ENCODE measurements at places on chromosomes 4 and X.
A peak's percentile ranks its signal among the peaks of the same experiment; 100 is the strongest.

DNA sequence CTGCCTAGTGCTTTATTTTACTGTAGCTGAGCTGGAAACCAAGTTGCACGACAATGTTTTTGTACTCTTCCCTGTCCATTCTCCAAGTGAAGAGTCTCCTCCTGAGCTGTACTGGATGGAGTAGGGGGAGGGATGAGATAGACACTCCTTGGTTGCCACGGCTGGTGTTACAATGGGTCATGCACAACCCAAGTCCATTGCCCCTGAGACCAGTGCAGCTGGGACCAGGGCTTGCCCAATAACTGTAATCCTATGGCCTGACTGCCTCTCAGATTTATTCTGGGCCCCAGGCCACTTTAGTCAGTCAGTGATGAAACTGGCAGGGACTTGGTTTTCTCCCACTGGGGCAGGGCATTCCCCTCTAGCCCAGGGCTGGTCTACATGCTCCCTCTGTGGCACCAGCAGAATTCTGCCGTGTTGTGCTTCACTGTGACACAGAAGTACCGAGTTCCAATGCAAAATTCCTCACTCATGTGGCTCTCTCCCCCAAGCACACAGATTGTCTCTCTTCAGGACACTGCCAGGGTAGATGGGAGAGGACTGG is 203.3 kb upstream of the PCDH18 start:
- DNase-seq = no peak

DNA sequence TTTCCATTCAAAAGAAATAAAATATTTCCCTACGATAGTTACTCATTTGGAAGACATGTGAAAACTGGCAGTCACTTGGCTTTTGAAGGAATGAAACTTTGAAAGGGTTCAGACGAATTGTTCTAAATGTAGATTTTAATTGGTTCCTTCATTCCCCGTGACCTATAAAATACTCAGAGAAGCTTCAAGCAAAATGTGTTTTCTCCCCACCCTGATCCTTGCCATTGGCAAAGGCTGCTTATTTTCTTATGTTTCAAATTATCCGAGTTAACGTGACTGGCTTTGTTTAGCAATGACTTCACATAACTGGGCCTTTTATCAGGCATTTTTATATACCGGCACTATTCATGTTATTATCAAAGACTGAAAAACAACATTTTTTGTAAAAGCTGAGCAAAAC is 204.1 kb upstream of the NEIL3 start:
- no peak for DNase-seq

GRCh38 chr4:25884031-25884782 is 21.4 kb upstream of the SEL1L3 start:
- DNase-seq = no peak

GRCh38 chr4:87270144-87270543 is 49.7 kb upstream of the KLHL8 start:
- no peak for DNase-seq

- no peak for DNase-seq
These were observed 1019.9 kb downstream of the CCSER1 start for GRCh38 chr4:91147067-91147466.

- no peak for DNase-seq
These were observed 34.4 kb downstream of the AFAP1 start for GRCh38 chr4:7904952-7905915.

- no peak for DNase-seq
These were observed 49.5 kb downstream of the PSAPL1 start for GRCh38 chr4:7384929-7385890.

DNA sequence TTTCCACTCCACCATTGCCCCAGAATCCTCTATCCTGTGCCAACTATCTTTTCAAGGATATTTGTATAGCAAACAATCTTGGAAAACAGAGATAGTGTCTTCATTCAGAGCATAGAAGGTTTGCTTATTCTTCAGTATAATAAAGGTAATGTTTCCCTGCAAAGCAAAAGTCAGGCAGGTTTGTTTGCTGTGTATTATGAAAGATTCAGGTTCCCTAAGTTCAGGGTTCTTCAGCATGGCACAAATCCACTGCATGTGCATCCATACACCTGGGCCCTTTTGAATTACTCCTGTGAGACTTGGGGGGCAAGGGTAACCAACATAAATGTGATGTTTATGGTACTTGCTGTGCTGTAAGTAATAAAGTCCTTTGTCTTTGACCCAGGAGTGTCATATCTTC is 33.2 kb upstream of the ZC4H2 start:
- no peak for DNase-seq

GRCh38 chr4:10090467-10091250 is 25.9 kb downstream of the WDR1 start:
- no peak for DNase-seq

GRCh38 chr4:90209922-90210321 is 82.7 kb downstream of the CCSER1 start:
- DNase-seq = no peak

DNA sequence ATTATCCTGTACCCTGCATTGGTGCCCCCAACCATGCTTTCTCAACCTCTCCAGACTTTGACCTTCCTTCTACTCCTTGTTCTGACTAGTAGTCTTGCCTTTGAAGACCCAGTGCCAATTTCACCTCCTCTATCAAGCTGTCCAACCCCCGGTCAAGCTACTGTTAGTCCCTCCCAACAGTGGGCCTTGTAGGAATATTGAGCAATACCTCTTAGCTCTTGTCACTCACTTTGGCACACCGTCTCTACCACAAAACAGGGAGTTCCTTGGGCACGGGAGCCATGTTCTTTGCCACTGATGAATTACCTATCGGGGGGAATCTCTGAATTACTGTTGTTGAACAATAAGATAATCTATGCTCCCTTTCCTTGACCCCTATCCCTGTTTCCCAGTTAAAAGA is 25.2 kb downstream of the LAS1L start:
- DNase-seq = no peak

DNA sequence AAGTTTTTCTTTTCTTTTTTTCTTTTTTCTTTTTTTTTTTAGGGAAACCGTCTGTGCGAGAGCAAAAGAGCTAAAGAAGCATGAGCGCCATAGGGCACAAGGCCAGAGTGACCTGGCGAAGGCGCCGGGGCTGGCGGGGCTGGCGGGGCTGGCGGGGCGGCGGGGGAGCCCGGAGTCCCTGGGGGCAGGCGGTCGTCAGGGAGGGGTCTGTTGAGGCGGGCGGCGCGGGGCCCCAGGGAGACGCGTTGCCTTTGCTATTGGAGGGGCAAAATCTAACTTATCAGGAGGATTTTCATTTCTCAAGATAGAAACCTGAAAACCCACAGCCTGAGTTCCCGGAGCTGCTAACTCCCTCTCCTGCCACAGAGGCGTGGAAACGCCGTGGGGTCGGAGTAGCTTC is 135.6 kb upstream of the SMAD1 start:
- no peak for DNase-seq

DNA sequence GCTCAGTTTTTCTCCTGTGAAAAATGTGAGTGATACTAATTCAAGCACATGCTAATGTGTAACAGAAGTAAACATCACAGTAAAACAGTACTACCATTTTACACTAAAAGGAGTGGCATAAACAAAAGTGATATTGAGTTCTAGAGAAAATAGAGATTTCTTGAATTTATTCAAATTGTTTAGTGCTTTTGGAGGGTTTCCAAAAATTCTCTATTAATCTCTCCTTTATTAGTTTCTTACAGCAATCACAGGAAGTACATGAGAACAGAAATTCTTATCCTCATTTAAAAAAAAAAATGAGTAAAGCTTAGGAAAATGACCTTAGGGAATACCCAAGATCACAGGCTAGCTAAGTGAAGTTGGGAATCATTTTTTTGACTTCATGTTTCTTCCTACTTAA is 459.7 kb upstream of the GALNTL6 start:
- no peak for DNase-seq

- no peak for DNase-seq
These were observed 97.2 kb upstream of the FRG1 start for GRCh38 chr4:189843413-189844009.

DNA sequence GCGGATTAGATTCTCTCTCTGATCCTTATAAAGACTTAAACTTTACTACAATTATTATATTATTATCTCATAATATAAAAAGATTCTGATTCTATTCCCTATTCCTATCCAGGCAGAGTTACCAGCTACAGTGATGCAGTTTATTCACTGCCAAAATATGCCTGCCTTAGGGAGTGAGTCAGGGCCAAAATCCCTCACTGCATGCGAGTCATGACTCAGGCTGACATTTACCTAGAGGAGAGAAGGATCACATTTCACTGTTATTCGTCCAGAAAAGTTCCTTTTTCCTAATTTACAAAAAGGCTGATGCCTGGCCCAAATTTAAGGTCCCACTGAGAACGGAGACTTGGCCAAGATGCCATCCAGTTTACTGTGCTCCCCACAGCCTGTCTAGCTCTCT is 168.5 kb upstream of the LDB2 start:
- DNase-seq = no peak

DNA sequence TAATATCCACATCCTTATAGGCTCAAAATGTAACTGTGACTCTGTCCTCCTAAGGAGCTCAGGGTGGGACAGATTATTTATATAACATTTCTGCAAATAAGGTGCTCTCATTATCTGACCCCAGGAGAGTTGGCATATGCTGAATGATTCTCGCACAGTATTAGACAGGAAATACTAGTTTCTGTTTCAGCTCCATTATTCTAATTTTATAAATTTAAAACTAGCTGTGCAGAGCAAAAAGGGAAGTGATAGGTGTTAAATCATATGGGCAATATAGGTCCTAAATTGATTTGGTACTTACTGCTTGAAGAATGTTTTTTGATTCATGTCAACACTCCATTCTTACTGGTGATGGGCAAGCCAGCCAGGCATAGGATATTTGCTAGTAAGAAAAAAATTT is 141.5 kb downstream of the GLRA2 start:
- DNase-seq = no peak

DNA sequence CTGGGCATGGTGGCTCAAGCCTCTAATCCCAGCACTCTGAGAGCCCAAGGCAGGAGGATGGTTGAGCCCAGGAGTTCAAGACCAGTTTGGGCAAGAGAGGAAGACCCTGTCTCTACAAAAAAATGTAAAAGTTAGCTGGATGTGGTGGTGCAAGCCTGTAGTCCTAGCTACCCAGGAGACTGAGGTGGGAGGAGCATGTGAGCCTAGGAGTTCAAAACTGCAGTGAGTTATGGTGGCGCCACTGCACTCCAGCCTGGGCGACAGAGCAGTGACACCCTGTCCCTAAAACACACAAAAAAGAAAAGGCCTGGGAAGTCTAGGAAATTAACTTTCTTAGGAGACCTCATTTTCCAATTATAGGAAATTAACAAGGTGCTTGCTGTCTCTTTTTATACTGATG is 76.8 kb downstream of the JAKMIP1 start:
- no peak for DNase-seq

- peak; percentile 8 for DNase-seq
These were observed 61.3 kb upstream of the CASK start for GRCh38 chrX:41984628-41985027.

DNA sequence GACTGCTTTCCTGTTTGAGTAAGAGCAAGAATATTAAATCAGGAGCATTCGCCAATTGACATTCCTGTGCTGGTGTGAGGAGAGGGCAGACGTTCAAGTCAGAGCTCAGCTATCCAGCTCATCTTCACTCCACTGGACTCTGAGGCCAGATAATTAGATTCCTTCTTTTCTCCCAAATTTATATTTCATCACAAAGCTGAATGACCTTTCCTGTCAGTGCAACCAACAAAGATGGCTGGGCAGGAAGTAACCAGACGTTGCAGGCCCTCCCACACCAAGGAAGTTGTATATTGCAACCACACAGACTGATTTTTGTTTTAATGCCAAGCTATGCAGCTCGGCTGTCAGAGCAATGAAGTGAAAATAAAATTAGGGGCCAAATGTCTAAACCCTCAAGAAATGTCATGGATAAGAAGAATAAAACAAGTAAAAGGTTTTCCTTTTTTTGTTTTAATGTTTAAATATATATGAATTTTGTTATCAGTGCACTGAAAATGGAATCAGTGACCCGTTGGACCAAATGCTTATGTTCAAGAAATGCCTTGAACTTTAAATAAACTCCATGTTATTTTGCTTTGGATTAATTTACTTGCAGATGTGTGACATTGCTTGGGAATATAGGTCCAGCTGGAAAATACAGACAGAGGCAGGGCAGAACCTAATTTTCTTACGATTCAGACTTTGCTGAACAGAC is 578.9 kb upstream of the FAT1 start:
- no peak for DNase-seq

GRCh38 chr4:22129454-22130029 is 181.0 kb upstream of the KCNIP4 start:
- peak; percentile 22 for DNase-seq

DNA sequence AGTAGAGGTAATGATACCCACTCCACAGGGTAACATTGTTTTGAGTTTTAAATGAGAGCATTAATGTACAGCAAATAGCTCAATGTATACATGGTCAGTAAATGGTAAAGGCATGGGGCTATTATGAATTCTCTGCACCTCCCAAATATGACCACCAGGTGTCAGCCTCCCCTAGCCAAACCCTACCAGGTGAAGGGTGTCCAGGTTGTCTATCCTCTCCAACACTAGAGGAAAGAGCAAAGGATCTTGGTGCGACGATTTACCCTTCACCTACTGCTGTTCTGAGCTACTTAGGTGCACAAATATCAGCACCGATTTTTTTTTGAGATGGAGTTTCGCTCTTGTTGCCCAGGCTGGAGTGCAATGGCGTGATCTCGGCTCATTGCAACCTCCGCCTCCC is 26.5 kb upstream of the XIAP start:
- peak; percentile 62 for DNase-seq

GRCh38 chr4:54277691-54278090 is 48.6 kb downstream of the PDGFRA start:
- no peak for DNase-seq

DNA sequence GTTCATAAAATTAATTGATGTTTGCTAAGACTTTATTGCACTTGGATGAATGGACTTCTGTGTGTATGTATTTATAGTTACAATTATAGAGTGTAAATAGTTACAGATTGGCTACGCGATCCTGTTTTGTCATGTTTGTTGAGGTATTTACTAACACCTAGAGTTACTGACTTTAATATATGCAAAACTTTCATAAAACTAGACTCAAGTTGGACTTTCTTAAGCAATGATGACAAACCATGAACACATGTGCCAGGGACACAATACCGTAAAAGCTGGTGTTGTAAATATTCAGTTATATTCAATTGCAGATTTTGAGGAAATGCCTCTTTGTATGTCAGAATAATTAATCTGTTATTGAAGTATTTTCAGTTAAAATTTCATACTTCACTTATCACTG is 6.1 kb downstream of the GRIA2 start:
- DNase-seq = no peak

GRCh38 chrX:54494989-54495813 is 833 bp downstream of the FGD1 start:
- DNase-seq = peak; percentile 4

GRCh38 chr4:79673377-79673776 is 265.3 kb upstream of the GK2 start:
- no peak for DNase-seq

DNA sequence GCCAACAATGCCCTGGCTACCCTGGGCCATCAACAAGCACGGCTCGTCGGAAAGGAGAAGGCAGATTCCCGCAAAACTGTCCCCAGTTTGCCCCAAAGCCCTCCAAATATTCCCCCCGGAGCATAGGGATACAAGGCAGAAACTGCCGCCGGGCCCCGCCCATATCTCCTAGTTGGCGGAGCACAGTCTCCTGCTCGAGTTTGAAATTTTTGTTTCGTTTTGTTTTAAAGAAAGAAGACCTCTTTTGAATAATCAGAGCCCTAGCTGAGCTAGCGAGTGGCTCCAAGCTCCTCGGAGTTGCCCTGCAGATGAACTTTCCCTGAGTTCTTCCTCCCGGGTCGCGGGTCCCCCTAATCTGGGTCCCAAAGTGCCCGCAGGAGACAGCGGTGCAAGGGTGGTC is 138.1 kb upstream of the ZIC3 start:
- no peak for DNase-seq

All from stimulated activated CD4-positive, alpha-beta T cell treated with anti-CD3 and anti-CD28 coated beads, Interleukin-15, amount 100 ng/mL, for 24 hours (primary cell).